ENCODE measurements at places on chromosomes 13 and 19.

GRCh38 chr19:46609511-46610412 is 8.6 kb downstream of the CALM3 start:
- H3K27ac ChIP-seq: no peak overlapping the region
- no peaks in the 10 kb centered on the region for H3K27me3 ChIP-seq
- no peak overlapping the region for H3K4me3 ChIP-seq
- H3K36me3 ChIP-seq: peaks cover 9% of the 10 kb centered on the region
- H3K4me1 ChIP-seq: peaks cover 60% of the 10 kb centered on the region
- DNase-seq: no peak

- H3K4me1 ChIP-seq: peaks cover 9% of the 10 kb centered on the region
- DNase-seq: no peak
- H3K27me3 ChIP-seq: no peaks in the 10 kb centered on the region
- H3K36me3 ChIP-seq: no peaks in the 10 kb centered on the region
- no peak overlapping the region for H3K27ac ChIP-seq
- H3K4me3 ChIP-seq: no peak overlapping the region
These were observed 10.9 kb upstream of the AKAP11 start for GRCh38 chr13:42260903-42261654.

DNA sequence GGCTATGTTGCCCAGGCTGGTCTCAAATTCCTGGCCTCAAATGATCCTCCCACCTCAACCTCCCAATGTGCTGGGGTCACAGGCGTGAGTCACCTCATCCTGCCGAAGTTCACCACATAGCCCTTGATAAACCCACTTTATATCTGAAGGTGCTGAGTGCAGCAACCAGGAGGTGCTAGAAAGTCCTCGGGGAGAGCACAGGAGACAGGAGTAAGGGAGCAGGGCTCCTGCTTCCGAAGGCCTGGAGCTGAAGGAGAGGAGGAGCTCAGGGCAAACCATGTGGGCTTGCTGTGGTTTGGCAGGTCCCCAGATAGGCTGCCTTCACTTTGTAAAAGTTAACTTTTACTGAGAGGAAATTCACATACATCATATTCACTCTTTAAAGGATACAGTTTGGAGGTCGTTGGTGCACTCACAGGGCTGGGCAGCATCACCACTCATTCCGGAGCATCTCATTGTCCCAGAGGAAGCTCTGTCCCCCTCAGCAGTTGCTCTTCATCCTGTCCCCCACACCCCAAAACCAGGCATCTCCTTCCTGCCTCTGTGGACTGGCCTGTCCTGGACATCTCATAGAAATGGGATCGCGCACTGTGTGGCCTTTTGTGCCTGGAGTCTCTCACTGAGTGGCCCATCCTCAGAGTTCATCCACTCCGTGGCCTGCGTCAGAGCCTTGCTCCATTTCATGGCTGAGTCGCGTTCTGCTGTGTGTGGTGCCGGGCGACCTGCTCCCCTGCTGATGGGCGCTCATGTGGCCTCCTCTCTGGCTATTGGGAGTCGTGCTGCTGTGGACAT is 49.5 kb downstream of the KDM4B start:
- no peak overlapping the region for H3K27ac ChIP-seq
- no peak for DNase-seq
- H3K36me3 ChIP-seq: peaks cover 6% of the 10 kb centered on the region
- no peak overlapping the region for H3K4me3 ChIP-seq

- no peak for DNase-seq
- no peaks in the 10 kb centered on the region for H3K4me1 ChIP-seq
- peaks cover 25% of the 10 kb centered on the region for H3K27me3 ChIP-seq
- H3K27ac ChIP-seq: no peak overlapping the region
- H3K36me3 ChIP-seq: peaks cover 4% of the 10 kb centered on the region
These were observed 17.9 kb upstream of the LILRB1 start for GRCh38 chr19:54612428-54612827.

DNA sequence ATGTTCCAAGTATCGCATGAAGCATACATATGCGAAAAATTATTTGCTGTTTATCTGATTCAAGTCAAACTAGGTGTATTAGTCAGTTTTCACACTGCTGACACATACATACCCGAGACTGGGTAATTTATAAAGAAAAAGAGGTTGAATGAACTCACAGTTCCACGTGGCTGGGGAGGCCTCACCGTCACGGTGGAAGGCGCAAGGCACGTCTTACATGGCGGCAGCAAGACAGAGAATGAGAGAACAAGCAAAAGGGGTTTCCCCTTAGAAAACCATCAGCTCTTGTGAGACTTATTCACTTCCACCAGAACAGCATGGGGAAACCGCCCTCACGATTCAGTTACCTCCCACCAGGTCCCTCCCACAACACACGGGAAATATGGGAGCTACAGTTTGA is 13.0 kb upstream of the PROZ start:
- peaks cover 7% of the 10 kb centered on the region for H3K36me3 ChIP-seq
- peaks cover 11% of the 10 kb centered on the region for H3K4me1 ChIP-seq
- peak overlapping the region; percentile 18 for H3K4me3 ChIP-seq
- no peaks in the 10 kb centered on the region for H3K27me3 ChIP-seq
- H3K27ac ChIP-seq: no peak overlapping the region
- DNase-seq: peak; percentile 54

DNA sequence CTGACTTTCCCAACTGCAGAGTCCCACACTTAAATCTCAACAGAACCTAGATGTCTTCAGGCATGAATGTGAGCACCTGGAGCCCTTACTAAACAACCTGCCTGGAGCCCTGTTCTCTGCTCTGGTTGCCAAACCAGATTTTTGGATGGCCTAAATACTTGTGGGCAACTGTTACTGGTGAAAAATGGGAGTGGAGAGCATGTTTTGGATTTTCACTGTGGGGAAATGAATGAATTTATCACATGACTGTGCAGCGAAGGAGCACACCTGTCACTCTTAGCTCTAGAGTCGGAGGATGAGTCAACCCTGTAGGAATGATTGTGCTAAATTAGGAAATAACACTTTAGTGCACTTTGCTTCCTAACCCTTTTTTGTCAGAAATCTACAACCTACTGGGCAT is 30.3 kb downstream of the SHISA2 start:
- H3K4me3 ChIP-seq: no peak overlapping the region
- no peak overlapping the region for H3K27ac ChIP-seq
- DNase-seq: no peak
- H3K27me3 ChIP-seq: no peaks in the 10 kb centered on the region
- peaks cover 1% of the 10 kb centered on the region for H3K36me3 ChIP-seq

GRCh38 chr13:46181840-46182490 is at the start of gene LCP1:
LCP1 (minus strand) TSS chr13:46182177; CDS start chr13:46159662, 22,515 bp downstream.
- H3K4me3 ChIP-seq: peak within 1 kb of the TSS; percentile 91
- peak within 1 kb of the TSS; percentile 93 for H3K27ac ChIP-seq
- peak; percentile 84 for DNase-seq
- H3K36me3 ChIP-seq: peaks cover 17% of the 10 kb centered on the region

- no peak for DNase-seq
- H3K27ac ChIP-seq: no peak overlapping the region
- H3K4me1 ChIP-seq: peaks cover 49% of the 10 kb centered on the region
These were observed 764 bp downstream of the CLEC11A start for GRCh38 chr19:50723735-50724521.

GRCh38 chr19:16778796-16779411 is 50.3 kb upstream of the SIN3B start:
- H3K27me3 ChIP-seq: peaks cover 19% of the 10 kb centered on the region
- peak; percentile 53 for DNase-seq
- H3K4me1 ChIP-seq: no peaks in the 10 kb centered on the region

DNA sequence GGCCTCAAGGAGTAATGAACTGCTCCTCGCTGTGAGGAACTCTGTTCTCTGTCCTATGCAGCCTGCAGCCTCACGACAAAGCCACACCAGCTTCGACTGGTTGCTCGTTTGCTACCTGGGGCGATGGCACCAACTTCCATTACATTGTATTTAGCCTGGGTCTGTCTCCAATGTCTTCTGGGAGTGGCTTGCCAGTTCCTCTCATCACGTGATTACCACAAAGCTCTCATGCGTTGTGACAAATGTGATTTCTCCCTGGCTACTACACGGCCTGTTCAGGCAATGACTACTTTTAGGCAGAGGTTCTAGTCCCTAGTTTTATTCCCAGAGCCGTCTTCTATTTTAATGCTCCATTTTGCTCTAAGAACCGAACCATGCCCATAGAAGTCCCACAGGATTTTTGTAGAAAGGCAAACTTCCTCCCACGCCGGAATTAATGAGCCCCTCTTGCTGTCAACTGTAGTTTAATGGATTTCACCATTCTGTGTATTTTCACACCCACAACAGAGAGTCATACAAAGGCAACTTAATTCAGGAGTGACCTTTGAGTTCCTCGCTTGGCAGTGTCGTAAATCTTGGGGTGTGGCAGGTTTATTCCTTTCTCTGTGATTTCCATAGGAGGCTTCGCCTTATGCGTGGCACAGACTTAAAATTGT is 351.9 kb downstream of the EFNB2 start:
- no peaks in the 10 kb centered on the region for H3K36me3 ChIP-seq
- no peaks in the 10 kb centered on the region for H3K27me3 ChIP-seq
- no peak overlapping the region for H3K4me3 ChIP-seq
- no peak overlapping the region for H3K27ac ChIP-seq
- no peaks in the 10 kb centered on the region for H3K4me1 ChIP-seq

DNA sequence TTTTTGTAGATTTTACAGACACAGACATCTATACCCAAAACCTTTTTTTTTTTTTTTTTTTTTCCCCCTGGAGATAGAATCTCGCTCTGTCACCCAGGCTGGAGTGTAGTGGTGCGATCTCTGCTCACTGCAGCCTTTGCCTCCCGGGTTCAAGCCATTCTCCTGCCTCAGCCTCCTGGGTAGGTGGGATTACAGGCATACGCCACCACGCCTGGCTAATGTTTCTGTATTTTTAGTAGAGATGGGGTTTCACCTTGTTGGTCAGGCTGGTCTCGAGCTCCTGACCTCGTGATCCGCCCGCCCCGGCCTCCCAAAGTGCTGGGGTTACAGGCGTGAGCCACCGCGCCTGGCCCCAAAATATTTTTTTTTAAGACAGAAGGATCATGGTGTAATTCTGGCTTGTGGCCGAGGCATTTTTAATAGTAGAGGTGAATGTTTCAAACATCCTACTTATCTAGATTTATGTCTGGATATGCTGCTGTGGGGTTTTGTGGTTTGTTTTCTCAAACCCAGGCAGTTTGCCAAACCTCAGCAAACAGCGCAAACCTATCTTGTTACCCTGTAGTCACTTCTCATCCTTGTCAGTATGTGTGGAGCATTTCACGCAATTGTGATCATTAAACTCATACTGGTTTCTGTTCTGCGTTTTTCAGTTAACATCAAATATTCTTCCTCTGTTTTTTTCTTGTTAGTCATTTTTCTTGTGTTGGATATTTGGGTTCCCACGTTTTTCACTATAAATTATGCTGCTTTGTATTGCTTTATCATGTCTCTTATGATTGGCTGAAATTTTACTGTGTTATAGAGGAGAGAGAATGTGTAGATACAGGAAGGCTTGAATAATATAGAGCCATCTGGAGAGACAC is 36.2 kb upstream of the GARRE1 start:
- no peaks in the 10 kb centered on the region for H3K27me3 ChIP-seq
- H3K4me1 ChIP-seq: peaks cover 32% of the 10 kb centered on the region
- H3K36me3 ChIP-seq: peaks cover 13% of the 10 kb centered on the region
- peak overlapping the region; percentile 69 for H3K4me3 ChIP-seq
- DNase-seq: peak; percentile 75

DNA sequence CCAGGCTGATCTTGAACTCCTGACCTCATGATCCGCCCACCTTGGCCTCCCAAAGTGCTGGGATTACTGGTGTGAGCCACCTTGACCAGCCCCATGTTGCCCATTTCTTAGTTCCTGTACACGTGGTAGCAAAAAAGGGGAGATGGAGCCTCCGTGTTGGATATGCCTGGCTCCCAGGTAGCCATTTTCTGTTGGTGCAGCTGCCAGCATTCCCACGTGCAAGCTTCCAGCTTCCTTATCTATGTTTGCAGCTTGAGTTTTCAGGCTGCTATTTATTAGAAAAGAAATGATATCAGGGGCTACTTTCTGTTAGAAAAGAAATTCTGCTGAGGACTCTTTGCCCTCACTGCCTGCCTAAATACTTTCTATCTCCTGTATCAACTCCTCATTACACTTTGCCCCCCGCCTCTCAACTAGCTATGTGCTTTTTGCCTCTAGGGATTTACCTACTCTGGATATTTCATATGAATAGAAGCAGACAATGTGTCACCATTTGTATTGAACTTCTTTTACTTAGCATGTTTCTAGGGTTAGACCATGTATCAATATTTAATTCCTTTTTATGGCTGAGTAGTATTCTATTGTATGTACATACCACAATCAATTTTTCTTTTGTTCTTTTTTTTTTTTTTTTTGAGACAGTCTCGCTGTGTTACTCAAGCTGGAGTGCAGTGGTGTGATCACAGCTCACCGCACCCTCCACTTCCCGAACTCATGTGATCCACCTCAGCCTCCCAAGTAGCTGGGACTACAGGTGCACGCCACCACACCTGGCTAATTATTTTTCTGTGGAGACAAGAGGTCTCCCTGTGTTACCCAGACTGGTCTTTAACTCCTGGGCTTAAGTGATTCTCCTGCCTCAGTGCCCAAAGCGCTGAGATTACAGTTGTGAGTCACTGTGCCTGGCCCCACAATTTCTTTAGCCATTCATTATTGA is 3.4 kb upstream of the TMED1 start:
- peaks cover 7% of the 10 kb centered on the region for H3K36me3 ChIP-seq
- peaks cover 21% of the 10 kb centered on the region for H3K4me1 ChIP-seq
- DNase-seq: no peak
- H3K4me3 ChIP-seq: no peak overlapping the region
- H3K27me3 ChIP-seq: no peaks in the 10 kb centered on the region

DNA sequence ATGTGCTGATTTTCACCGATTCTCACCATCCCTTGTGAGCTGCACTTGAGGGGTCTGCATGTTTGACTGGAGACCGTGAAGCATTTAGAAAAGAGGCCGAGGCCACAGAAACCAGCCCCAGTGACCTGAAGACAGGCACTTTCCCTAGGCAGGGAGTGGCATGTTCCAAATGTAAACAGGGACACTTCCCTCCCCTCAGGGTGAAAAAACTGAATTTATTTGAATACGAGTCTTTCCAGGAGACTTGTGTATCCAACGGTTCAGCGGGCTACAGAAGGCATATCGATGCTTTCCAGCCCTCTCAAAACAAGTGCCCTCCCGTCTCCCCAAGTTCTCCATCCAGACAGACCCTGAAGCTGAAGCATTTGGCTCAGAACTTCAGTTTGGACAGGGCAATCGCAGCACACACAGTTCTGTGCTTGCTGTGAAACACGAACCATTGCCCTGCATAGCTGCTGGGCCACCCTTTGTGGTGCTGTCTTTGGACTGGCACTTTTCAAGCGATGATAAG is 106.1 kb downstream of the ZIC5 start:
- H3K4me3 ChIP-seq: no peak overlapping the region
- no peaks in the 10 kb centered on the region for H3K36me3 ChIP-seq
- DNase-seq: no peak
- no peak overlapping the region for H3K27ac ChIP-seq

DNA sequence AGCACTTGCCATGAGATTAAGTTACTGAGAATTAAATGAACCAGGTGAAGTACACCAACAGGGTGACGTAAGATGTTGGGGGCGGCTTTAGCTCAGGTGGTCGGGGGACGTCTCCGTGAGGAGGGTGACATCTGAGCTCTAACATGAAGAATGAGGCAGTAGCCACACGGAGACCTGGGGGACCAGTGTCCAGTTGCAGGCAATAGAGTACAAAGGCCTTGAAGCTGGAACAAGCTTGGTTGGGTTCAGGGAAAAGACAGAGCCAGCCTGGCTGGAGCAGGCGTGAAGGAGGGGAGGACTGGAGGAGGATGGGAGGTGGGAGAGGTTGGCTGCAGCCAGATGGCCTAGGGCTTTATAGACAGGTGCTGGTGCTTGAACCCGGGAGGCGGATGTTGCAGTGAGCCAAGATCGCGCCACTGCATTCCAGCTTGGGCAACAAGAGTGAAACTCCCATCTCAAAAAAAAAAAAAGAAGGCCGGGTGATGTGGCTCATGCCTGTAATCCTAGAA is 1.6 kb downstream of the SPINT2 start:
- peaks cover 9% of the 10 kb centered on the region for H3K36me3 ChIP-seq
- H3K4me3 ChIP-seq: peak overlapping the region; percentile 94
- no peaks in the 10 kb centered on the region for H3K27me3 ChIP-seq
- no peak for DNase-seq

Data from activated T-cell treated with anti-CD3 and anti-CD28 coated beads, Interleukin-2, amount 50 U/mL, for 72 hours (primary cell).